Peyer's patch (tissue), 4 donors: ENCODE measurements at places on chromosomes 16 and 17. TPM values are rescaled to one million over a fixed set of nuclear protein-coding genes. Genes with fewer than 3 reads are reported as not detected.

- peak; percentile 52 for DNase-seq
These were observed 35.4 kb upstream of the LITAF start for GRCh38 chr16:11621920-11622651.

The TPSAB1 gene
- total RNA-seq = 130 TPM

The CD300A gene
- total RNA-seq = 61.1 TPM

DNA sequence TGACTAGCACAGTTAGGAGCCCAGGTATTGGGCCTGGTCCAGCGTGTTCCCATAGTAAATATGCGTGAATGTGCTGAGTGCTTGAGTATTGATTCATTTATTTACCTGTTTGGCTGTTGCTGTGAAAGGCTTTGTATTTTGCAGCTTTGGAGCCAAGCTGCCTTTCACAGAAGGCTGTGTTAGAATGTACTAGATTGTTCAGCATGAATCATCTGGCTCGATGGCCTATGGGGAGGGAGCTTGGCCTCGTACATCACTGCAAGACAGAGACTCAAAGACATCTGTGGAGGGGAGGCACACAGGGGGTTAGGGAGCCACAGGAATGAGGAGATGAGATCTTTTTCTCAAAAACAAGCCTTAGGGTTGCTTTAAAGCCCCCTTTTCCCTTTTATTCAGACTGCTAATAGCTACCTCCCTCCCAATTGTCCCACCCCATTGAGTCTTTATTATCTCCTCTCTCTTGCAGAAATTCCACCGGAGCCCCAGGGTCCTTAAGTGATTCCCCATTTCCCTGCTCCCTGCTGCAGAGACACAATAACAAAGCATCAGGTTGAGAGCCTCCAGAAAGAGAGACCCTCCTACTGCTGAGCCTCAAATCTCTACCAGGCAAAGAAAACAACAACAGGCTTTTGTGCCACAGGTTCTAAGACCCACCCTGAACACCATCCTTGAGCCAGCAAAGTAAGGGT is 307.2 kb downstream of the ABCC12 start:
- DNase-seq = no peak

The TBC1D3G gene
- not detected for total RNA-seq

DNA sequence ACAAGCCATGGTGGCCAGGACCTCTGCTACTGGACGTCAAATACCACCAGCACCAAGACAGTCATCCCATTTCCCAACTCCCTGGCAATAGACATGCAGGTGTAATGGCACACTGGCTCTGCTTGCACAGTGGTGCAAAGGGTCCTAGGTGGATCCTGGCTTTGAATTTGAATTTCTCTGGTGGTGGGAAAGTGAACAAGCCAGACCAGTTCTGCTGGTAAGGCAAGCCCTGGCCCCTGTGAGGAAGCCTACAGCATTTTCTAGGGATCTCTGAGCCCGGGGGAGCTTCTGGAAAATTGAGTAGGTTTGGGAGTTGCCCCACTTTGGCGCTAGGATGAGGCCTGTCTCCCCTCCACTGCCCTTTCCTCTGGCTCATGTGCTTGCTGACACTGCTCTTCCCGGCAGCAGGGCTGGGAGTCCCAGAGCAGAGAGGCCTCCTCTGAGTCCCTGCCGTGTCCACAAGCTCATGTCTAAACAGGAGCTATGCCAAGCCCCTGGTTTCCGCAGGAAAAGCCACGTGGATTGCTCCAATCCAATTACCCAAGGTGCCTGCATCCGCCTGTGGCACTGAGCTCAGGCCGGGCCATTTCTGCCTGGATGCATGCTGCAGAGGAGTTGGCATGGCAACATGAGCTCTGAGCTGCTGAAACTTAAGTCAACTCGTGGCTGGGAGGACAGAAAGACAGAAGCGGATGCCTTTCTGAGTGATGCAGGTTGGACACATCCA is 67.0 kb downstream of the PRMT7 start:
- no peak for DNase-seq

The PRR11 gene
- 1.5 TPM for total RNA-seq

- no peak for DNase-seq
These were observed 20.9 kb downstream of the ZFHX3 start for GRCh38 chr16:73026754-73027684.

The CDH1 gene
- total RNA-seq = 56.9 TPM

GRCh38 chr17:16083223-16083622 is 83.6 kb downstream of the TTC19 start:
- DNase-seq = no peak

- DNase-seq = no peak
These were observed 49.8 kb downstream of the COTL1 start for GRCh38 chr16:84568066-84568465.

The DEXI gene
- total RNA-seq = 59.1 TPM

DNA sequence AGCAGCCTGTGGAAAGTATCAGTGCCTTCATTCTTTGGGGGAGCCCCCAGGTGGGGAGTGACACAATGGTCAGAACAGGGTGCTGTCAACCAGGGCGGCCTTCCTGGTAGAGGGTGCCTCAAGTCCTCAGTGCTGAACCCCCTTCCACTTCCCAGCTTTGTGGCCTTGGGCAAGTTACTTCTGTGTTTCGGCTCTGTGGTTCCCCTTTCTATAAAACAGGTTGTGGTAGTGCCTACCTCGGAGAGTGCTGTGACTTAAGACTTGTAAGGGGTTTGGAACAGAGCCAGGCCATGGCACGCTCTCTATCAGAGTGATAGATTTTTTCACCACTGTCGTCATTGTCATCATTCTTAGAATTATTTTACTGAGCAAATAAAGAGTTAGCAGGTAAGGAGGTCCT is 141.1 kb downstream of the CCDC182 start:
- peak; percentile 86 for DNase-seq

The KRTAP4-4 gene
- not detected for total RNA-seq

The XPO6 gene
- total RNA-seq = 272 TPM

- peak; percentile 73 for DNase-seq
These were observed at the start of gene WSCD1 for GRCh38 chr17:6069539-6070429. TSS of gene WSCD1 (plus strand) at chr17:6070379. CDS start at chr17:6080659, 10,280 bp downstream.

GRCh38 chr16:84511180-84511800 is 6.8 kb upstream of the MEAK7 start:
- DNase-seq = peak; percentile 90

GRCh38 chr17:9356488-9356911 is 219.1 kb downstream of the STX8 start:
- DNase-seq = no peak

GRCh38 chr17:58082341-58082869 is 814 bp upstream of the DYNLL2 start:
- DNase-seq = no peak

- no peak for DNase-seq
These were observed 2.1 kb downstream of the NME1 start for GRCh38 chr17:51155416-51155815.

The MPV17L gene
- 17.1 TPM for total RNA-seq

DNA sequence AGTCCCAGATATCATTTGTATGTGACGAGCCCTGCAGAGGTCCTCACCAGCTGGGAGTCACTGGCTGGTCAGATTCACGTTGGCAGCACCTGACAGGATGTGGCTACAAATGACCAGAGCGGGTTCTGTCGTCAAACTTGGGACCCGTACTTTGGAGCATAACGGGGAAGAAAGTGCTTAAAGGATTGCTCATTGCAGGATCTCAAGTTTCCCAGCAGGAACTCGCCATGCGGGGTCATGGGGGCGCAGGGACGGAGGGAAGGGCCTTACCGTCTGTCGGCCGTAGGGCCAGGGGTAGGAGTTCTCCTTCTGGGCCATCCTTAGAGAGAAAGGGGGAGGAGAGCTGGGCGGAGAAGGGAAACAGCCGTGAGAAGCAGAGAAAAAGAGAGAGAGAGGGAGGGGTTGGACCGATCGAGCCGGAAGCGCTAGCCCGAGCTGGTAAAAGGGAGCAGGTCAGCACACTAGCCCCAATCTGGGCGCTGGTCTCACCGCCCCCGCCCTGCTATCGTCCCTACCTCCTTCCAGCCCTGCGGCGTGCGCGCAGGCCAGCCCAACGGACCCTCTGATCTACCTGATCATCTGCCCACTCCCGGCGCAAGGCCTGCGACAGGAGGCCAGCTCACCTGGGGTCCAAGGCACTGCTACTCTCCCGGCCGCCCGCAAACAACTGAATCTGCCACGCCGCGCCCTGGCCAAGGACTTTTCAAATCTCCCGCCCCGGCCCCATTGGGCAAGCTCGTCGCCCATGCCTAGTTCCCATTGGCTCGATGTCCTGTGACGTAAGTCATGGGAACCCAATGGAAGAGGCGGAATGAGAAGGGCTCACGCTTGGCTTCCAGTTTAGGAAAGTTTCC is at the start of gene AURKB:
Gene AURKB, minus strand, starts transcription at position 669 of the 854 bp plus-strand sequence. Its CDS starts 351 bp downstream, at position 318.
- DNase-seq = peak; percentile 95

DNA sequence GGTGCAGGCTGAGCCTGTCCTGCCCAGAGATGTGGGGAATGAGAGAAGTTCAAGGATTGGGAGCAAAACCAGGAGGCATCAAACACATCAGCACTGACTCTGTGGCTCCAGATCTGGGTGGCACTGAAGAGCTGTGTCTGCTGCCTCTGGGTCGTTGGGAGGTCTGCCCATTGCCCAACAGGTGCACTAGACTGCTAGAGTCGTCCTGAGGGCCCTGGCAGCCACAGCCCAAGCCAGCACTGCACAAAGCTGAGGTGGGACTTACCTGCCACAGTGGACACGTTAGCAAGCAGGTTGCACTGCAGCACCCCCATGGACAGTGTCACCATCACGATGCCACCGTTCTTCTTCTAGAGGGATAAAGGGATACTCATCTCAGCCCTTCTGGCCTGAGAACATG is 3.3 kb downstream of the DPEP3 start:
- DNase-seq = no peak

- DNase-seq = no peak
These were observed 201.4 kb upstream of the CHMP6 start for GRCh38 chr17:80790021-80790765.

The PIPOX gene
- total RNA-seq = 3.2 TPM

- DNase-seq = peak; percentile 88
These were observed 43.5 kb downstream of the ST3GAL2 start for GRCh38 chr16:70395345-70395901.

DNA sequence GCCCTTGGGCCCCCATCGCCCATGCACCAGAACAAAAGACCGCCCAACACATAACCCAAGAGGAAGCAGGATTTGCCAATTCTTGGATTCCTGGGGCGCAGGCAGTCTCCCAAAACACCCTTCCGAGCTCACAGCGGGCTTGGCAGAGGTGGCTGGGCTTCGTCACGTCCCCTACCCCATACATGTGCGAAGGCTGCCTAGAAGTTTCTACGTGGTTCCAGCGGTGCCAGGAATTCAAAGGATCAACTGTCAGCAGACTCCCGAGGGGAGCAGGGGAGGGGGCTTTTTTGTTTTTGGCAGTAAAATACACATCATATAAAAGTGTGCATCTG is 80.8 kb upstream of the PLCG2 start:
- DNase-seq = no peak

The ADAM11 gene
- total RNA-seq = not detected

GRCh38 chr17:70675070-70675590 is 505.8 kb downstream of the KCNJ2 start:
- DNase-seq = no peak

DNA sequence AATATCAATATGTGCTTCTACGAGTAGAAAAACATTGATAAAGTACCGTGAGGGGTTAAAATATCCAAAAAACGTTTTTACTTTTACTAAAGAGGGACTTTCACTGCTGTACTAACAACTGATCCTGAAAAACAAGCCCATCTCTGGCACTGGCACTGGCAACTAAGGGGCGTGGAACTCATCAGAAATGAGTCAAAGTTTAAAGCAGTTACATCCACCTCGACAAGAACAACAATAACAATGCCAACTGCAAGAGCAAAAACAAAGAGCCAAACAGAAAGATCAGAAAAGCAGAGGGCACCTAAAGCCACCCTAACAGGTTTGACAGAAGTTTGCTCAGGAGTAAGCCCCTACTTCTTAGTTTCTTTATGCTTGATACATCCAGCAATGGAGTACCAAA is 13.1 kb downstream of the MBTPS1 start:
- DNase-seq = no peak

The NPIPB13 gene
- total RNA-seq = 5.9 TPM

DNA sequence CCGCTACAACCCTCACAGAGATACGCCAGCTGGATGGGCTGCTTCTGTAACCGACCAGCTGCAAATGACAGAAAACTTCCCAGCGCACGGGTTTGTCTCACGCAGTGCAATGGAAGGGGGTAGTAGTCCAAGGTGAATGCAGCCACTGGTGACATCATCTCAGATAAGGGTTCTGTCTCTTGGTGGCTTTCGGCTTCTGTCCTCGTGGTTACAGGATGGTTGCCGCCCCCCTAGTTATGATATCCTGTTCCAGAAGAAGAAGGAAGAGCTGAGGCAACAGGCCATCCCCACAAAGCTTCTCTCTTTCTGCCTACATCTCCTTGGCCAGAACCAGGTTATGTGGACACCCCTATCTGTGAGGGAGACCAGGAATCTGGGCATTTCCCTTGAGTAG is 40.3 kb upstream of the BAHCC1 start:
- DNase-seq = peak; percentile 67

DNA sequence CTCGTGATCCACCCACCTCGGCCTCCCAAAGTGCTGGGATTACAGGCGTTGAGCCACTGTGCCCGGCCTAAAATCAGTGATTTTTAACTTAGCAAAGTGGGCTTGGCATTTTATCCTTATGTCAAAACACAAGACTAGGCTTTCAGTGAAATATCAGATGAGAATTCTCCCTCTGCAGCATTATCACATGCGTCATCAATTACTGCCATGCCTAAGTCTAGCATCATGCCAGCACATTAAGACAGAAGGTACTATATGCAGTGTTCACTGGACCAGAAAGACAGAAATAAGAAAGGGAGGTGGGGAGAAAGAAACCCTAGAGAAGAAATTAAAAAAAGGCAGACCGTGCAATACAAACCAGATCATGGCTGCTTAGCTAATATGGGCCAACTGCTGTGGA is 29.8 kb downstream of the GPATCH8 start:
- DNase-seq = no peak

- peak; percentile 49 for DNase-seq
These were observed 6.6 kb downstream of the HSD11B2 start for GRCh38 chr16:67437513-67437912.

- peak; percentile 31 for DNase-seq
These were observed 7.4 kb upstream of the TMEM220 start for GRCh38 chr17:10737168-10737622.

GRCh38 chr16:30065943-30066760 is 592 bp downstream of the ALDOA start:
- DNase-seq = no peak

The CNGB1 gene
- 2.8 TPM for total RNA-seq

- DNase-seq = no peak
These were observed 282.4 kb upstream of the EEF2KMT start for GRCh38 chr16:5379954-5380353.

GRCh38 chr16:28295276-28295675 is 3.0 kb downstream of the SBK1 start:
- no peak for DNase-seq

The KRT222 gene
- 1.8 TPM for total RNA-seq

GRCh38 chr17:74527756-74528155 is 3.5 kb downstream of the CD300LB start:
- DNase-seq = no peak

The TBC1D3E gene
- not detected for total RNA-seq

- peak; percentile 34 for DNase-seq
These were observed 129.7 kb upstream of the CHMP6 start for GRCh38 chr17:80861892-80862291.
